HuH-7 (cell line): ENCODE measurements at places on chromosomes 16 and 17.

DNA sequence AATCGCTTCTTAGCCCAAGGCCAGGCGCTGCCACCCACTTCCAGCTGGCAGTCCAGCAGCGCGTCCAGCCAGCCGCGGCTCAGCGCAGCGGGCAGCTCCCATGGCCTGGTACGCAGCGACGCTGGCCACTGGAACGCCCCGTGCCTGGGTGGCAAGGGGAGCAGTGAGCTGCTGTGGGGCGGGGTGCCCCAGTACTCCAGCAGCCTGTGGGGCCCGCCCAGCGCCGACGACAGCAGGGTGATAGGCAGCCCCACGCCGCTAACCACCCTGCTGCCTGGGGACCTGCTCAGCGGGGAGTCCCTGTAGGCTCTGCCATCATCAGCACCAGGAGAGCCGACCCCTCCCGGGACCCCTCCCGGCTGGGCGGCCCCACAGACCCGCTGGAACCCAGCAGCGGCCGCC is 24.0 kb downstream of the TMC6 start:
- DNase-seq, result no peak

DNA sequence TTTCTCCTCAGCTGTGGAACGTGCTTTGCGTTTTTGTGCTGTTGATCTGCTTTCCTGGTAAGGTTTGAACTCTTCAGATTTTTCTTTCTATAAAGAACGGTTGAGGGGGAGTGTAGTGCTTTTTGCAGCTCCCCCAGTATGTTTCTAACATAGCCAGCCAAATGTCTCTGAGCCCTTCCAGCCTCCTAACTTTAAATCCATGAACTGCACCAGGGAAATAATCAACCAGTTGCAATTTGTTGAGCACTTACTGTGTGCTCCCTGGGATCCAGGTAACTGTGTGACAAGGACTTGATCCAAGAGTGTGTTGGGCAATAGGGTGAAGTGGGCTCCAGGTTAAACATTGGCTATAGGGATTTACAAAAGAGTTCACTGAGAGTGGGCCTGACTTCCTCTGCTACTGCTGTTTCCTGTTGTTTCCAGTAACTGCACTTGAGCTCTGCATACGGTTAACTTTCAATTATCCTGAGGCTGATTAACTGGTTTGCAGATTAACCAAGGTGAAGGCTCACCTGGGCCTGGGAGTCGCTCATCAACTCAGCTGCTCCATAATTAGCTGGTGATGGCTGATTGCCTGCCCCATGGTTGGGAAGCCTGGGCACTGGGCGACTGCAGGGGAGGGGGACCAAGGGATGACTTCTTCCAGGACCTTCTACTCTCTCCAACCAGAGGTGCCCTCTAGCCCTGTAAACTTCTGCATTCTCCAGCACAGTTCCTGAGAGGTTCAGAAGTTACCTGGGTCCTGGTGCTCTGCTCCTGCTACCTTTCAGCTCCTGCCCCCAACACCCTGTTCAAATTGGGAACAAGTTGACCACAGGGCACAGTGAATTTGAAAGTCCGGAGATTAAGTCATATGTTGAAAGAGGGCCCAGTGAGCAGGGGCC is 19.5 kb downstream of the HLF start:
- peak; percentile 65 for DNase-seq

DNA sequence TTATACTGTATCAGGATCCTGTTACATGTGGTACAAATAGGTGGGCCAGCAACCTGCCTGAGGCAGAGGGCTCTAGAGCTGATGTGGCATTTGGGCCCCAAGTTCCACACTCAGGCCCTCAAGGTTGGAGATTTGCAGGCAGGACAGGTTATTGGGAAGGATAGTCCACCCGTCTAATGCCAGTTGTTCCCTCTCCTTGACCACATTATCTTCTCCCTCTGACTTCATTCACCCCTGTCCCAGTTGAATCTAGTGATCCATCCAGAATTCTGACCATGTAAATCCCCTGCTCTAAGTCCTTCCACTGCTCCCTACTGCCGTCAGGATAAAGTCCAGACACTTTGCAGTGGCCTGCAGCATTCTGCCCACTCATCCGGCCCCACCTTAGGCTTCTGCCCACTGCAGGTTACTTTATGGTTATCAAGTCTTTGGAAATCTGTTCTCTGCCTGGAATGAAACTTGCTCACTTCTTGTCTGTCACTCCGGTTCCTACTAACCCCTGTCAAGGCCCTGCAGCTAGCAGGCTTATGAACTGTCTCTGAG is 1.9 kb upstream of the NFATC3 start:
- DNase-seq, result no peak

- DNase-seq, result no peak
These were observed 2.9 kb upstream of the RNF213 start for GRCh38 chr17:80257716-80258213.

DNA sequence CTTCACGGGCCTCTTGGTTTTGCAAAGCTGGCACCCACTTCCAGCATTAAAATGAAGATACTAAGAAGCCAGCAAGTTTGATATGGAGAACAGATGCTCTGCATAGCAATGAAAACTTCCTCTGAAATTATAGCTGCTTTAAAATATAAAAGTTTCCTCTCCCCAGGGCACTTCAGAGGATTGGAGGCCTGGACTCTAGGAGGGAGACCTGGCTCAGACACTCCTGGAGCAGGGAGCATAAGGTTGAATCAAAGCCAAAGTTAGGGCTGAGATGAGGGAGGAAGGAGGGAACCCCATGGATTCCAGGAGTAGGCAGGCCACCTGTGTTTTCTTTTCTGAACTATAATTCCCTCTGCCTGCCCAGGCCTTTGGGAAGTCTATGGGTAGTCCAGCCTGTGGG is 176.0 kb upstream of the RPL38 start:
- DNase-seq, result no peak

- DNase-seq, result no peak
These were observed 911 bp downstream of the ARL16 start for GRCh38 chr17:81682565-81683207.

DNA sequence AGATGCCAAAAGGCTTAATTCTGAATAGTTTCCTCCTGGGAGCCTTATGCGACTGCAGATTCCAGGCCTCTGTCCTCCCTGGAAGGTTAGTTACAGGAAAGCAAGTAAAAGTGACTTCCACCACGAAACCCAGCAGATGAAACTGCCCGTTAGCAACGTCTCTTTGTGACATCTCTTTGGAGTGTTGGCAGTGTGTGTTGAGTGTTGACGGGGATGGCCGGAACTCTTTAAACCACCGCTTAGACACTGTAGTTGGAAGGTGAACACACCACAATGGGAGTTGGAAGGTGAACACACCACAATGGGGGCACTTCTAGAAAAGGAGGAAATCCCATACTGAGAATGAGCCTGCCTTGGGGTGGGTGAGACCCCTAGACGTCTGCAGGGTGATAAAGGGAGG is 858 bp downstream of the SKAP1 start:
- DNase-seq, result no peak

GRCh38 chr17:51398128-51398525 is 137.8 kb downstream of the UTP18 start:
- no peak for DNase-seq

DNA sequence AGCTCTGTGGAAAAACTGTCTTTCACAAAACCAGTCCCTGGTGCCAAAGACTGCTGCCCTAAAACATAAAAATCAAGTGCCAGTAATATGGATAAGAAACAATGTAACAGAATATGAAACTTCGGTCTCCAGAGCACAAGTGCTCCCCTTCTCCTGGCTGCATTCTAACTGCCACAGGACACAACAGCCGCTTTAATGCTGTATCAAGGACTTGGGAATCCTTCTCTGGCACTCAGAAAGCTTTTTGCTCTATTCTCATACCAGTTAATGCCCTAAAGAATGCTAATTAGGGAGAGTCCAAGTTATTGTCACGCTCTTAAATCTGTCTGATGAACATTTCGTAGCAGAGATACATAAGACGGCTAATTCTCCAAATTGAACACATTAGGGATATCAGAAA is 90.9 kb downstream of the PARN start:
- no peak for DNase-seq

DNA sequence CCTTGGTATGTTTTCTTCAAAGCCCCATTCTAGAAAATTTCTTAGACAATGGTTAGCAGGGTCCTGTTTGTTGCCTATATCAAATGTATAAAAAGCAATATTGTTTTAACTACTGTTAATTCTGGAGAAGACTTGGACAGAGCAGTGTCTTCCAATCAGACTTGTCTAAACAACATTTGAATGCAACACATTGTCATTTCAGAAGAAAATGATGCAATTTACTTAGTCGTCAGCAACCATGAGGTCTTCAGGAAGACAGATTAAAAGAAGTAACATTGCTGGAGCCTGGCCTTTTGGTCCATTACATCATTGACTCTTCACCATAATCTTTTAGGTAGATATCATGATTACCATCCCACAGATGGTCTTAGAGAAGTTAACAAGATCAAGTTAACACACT is 94.5 kb downstream of the ANKFN1 start:
- no peak for DNase-seq

GRCh38 chr16:56113223-56113622 is 78.1 kb upstream of the GNAO1 start:
- DNase-seq, result no peak

DNA sequence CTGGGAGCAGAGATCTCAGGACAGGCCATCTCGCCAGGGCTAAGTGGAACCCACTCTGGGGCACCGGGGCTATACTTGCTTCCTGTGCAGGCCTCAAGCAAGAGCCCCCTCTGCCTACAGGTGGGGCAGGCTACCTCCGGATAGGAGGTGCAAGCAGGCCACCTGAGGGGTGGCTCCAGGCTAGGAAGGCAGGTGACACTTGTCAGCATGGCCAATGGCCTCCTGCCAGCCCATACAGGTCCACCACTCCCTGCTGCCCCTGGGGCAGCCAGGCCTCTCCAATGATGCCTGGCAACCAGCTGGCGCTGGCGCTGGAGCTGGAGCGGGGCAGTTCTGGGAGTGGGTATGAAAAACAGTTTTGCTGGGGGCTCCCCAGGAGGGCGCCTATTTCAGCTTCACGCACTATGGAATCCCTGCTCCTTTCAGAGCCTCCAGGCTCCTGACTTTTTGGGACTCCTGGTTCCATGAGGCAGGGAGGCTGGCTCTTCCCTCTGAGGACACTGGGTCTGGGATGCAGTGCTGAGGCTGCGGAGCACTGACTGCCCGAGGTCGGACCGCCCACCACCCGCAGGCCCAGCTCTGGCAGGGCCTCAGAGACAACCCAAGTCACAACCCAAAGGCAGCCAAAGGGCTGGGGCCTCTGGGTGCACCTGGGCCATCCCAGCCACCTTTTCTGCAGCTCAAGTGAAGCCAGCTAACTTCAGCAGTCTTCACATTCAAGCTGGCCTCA is 8.4 kb upstream of the SREBF1 start:
- no peak for DNase-seq

DNA sequence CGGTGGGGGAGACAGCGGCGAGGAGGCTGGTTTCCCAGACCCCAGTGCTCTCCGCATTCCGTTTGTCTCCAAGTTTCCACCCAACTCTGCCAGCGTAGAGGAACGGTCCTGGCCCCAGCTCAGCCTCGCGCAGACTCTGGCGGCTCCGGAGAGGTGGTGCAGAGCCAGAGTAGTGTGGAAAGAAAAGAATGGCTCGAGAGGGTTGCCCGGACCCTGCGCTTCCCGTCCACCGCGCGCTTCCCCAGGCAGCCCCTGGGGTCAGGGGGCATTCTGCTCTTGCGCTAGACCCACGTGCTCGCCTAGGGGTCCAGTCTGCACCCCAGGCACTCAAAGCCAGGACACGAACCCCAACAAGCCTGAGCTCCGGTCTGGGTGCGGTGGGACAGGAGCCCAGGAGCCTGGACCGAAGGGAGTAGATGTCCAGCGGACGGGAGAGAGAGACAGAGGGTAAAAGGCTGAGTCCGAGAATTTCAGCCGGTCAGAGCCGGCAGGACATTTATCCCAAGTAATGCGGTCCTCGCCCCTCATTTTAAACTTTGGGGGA is 3.8 kb downstream of the PMP22 start:
- peak; percentile 72 for DNase-seq

DNA sequence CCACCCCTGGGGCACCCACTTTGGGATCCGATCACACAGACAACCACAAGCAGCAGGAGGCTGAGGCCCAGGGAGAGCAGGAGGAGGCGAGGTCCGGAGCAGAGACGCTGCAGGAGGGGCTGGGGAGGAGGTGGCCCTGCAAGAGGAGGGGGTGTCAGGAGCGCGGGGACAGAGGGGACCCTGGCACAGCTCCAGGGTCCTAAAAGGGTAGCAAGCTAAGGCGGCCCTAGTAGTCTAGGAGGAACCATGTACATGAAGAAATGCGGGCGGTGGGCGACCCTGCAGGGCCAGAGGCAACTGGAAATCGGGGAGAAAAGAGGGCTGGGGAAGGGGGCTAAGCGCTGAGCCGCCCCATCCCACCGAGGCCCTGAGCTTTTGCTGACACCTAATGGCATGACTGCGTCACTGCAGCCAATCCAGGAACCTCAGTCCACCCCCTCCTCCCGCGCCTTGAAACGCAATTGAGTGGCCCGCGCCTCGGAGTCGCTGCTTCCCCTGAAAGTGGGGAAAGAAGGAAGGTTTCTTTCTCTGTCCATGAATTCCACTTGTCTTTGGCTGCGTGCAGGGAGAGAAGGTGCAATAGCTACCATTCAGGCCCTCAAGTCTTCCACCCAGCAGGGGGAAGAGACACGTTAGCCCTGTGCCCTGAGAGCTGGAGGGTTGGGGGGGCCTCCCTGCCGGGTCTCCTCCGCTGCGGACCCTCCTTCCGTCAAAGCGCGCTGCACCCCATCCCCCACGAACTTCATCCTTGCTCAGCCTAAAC is 1.8 kb downstream of the ASGR1 start:
- DNase-seq, result peak; percentile 76

GRCh38 chr16:10988879-10989278 is 44.5 kb downstream of the CLEC16A start:
- no peak for DNase-seq

GRCh38 chr17:8186787-8187516 is 3.0 kb downstream of the BORCS6 start:
- DNase-seq, result no peak

GRCh38 chr17:12180644-12181261 is 160.1 kb downstream of the MAP2K4 start:
- peak; percentile 34 for DNase-seq

DNA sequence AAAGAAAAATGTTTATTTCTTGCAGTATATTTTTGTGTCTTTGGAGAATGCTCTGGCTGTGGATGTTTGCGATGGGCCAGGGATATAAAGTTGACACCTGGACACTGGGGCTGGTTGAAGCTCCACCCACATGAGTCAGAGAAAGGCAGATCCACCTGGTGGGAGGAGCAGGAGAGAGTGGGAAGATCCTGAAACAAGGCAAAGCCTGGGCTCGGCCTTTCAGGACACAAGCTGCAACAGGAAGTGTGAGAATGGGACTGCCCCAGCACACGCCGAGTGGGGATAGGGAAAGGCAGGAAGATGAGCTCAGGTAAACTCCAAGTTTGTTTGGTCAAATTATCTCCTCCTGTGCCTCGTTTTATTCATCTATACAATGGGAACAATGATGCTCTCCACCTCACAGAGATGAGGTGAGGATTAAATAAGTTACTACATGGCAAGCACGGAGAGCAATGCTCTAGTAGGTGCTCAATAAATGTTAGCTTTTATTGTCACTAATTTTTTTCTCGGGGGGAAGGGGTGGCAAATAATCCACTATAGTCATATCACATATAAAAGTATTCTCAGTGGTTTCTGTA is 21.4 kb upstream of the PITPNM3 start:
- no peak for DNase-seq
